ENCODE measurements at places on chromosomes 7 and 10.

DNA sequence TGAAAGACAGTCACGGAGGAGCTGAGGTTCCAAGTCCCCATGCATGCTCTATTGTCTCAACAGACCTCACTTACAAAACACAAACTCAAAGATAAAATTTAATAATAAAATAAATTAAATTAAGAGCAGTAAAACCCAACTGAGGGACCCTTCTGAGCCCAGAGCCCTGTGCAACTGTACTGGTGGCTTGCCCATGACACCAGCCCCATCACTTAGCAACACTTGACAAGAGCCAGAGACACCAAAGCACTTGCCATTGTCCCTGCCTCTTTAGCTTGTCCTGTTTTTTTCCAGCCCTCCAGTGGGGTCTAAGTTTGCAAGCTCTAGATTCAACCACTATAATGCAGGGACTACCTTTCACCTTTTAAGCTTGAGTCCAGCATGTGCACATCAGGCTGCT, 117.9 kb downstream of the JCAD start:
- DNase-seq = no peak

DNA sequence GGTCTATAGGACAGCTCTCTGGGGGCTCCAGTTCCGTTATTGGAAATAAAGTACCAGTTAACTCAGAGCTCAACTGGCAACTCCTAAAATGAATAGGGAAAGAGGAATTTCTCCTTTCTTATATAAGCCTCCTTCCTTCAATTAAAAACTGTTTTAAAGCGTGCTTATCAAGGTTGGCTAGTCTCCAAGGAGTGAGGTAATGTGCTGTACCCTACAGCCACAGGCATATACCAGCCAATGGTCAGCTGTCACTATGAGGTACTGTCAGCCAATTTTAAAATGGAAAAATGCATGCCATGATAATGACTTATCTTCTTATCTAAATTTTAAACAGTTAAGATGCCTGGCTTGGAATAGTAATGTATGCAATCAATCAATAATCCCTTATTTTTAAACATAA, 76.2 kb downstream of the PLCE1 start:
- no peak for DNase-seq

DNA sequence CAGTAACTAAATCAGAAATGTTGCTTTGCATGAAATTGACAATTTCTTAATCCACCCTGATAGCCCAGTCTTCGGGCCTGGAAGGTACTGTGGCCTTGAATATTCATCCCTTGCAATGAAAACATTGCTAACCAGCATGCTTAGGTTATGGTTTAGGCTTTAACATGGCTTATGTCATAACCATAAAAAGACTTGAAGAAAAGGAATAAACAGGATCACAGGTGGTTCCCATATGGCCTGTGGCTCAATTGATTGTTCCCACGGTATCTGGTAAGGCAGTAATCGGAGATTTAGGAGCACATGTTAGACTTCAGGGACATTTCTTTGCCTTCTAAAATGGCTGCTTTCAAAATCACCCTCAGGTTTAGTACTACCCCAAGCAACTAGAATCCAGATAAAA, 139.5 kb downstream of the ST7 start:
- DNase-seq = no peak

- DNase-seq = no peak
Measured at GRCh38 chr7:45073031-45073785, 15.6 kb downstream of the NACAD start.

DNA sequence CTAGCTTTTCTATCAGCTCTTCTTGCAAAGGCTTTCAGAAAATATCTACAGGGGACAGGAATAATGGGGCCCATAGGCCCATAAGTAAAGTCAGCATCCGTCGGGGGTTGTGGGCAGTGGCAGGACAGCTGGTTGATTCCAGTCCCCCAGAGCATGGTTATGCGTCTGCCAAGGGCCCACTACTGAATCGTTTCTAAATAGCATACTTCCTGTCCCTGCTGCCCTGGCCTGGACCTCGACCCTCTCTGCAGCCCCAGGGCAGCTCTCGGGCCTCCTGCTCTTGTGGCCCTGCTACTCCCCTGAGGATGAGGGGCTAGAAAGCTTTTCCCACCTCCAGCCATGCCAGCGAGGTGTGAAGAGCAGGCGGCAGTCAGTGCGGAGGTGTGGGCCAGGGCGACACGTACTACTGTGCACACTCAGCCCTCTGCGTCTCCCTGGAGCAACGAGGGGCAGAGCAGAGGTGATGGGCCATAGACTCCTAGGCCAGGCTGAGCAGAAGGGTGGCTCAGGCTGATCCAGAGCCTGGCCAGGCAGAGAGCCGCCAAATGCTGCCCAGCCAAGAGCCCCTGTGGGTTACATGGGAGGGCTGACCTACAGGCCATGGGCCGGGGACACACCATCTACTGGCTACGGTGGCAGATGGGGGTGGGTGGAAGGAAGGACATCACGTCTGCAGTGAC, 4.7 kb upstream of the OPN4 start:
- no peak for DNase-seq

- DNase-seq = no peak
Measured at GRCh38 chr7:133064082-133064820, 17.6 kb downstream of the CHCHD3 start.
